Endothelial cell of coronary artery (primary cell): ENCODE measurements at places on chromosomes 4 and X. TPM values are rescaled to one million over a fixed set of nuclear protein-coding genes. Genes with fewer than 3 reads are reported as not detected.

The NDST3 gene
- not detected in 2 replicates for total RNA-seq

The AMOT gene
- total RNA-seq, result 1.7 and 2.4 TPM in 2 replicates

The ASMT gene
- not detected in 2 replicates for total RNA-seq

The SCRG1 gene
- under 0.01 TPM in 1 of 2 replicates, not detected in the other for total RNA-seq

The SAGE1 gene
- total RNA-seq, result not detected in 2 replicates

The MAP7D2 gene
- 0.36 TPM in 1 of 2 replicates, not detected in the other for total RNA-seq

The WAS gene
- total RNA-seq, result 0.09 and 0.18 TPM in 2 replicates

The HTRA3 gene
- 0.72 and 12.0 TPM in 2 replicates for total RNA-seq

The CDKL2 gene
- under 0.01 and 0.09 TPM in 2 replicates for total RNA-seq

The CCNI gene
- 92.1 and 166 TPM in 2 replicates for total RNA-seq

The LEF1 gene
- not detected in 2 replicates for total RNA-seq

The GAGE12E gene
- not detected in 2 replicates for total RNA-seq

The RRH gene
- total RNA-seq, result 0.09 TPM in 1 of 2 replicates, not detected in the other

The MAGEA3 gene
- not detected in 2 replicates for total RNA-seq

The CXCL8 gene
- total RNA-seq, result 97.9 and 130 TPM in 2 replicates

The GAB3 gene
- 2.6 and 5.2 TPM in 2 replicates for total RNA-seq

The SNCA gene
- 56.8 and 63.3 TPM in 2 replicates for total RNA-seq

The GC gene
- not detected in 2 replicates for total RNA-seq

The TRIM2 gene
- 14.7 and 17.3 TPM in 2 replicates for total RNA-seq

The DAPP1 gene
- total RNA-seq, result 0.09 TPM in 1 of 2 replicates, not detected in the other
